Lung (tissue), 17 donors: ENCODE measurements at places on chromosomes 12 and 14. TPM values are rescaled to one million over a fixed set of nuclear protein-coding genes. Genes with fewer than 3 reads are reported as not detected.
A peak's percentile ranks its signal among the peaks of the same experiment; 100 is the strongest.

- DNase-seq = no peak
Observed at GRCh38 chr14:101020834-101021370, 117.4 kb upstream of the RTL1 start.

GRCh38 chr12:132812631-132813305, 15.9 kb downstream of the GOLGA3 start:
- no peak for DNase-seq

DNA sequence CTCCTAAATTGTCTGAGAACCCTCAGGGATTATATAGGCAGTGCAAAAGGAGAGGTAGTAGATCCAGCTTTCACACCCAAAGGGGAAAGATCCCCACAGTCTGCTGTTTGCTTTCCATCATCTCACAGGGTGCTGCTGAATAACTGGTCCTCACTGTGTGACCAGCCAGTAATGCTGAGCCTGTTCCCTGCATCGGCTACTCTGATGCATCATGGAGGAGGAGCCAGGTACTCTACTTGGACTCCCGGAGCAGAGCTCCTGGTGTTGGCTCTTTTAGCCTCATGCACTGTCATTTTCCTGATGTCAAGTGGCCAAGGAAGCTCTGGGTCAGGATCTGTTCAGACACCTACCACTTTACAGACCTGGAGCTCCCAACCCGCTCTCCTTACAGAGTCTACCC, 127.4 kb upstream of the ATF1 start:
- DNase-seq = no peak

DNA sequence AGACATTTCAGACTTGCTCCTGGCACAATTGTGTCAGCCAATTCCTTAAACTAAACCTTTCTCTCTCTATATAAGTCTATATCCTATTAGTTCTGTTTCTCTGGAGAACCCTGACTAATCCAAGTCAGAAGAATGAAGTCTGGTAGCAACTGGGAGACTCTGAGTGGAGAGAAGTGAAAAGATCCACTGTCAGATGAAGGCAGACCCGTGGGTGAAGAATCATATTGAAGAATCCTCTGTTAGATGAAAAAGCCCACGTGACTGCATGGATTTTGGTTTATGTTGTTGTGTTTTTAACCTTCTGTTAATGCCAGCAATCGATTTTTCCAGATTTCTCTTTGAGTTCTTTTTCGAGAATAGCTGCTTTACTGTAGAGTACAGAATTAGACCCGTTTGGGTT, 29.5 kb upstream of the APOLD1 start:
- no peak for DNase-seq

DNA sequence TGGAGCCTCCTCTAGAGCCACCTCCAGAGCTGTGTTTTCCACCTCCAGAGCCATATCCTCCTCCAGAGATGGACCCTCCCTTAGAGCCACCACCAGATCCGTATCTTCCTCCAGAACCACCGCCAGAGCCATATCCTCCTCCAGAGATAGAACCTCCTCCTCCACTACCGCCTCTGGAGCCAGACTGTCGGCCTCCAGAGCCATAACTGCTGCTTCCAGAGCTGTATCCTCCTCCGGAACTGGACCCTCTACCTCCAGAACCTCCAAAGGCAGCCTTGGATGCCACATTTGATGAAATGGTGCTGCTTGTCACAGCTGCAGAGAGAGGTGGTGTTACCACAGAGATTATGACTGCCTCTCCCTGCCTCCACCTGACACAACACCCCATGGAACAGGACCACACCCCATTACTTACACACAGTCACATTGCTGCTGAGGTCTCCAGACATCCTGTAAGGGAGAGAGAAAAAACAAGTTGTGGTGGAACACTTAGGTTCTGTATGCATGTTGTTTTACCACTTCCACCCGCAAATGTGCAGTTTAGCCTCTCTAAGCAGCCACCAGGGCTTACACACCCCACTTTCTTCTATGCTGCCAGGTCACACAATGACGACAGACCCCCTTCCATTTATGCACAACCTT, 6.8 kb downstream of the KRT2 start:
- no peak for DNase-seq

OVCH1 gene
- 1.6 TPM for total RNA-seq

KRT79 gene
- total RNA-seq = not detected

DNA sequence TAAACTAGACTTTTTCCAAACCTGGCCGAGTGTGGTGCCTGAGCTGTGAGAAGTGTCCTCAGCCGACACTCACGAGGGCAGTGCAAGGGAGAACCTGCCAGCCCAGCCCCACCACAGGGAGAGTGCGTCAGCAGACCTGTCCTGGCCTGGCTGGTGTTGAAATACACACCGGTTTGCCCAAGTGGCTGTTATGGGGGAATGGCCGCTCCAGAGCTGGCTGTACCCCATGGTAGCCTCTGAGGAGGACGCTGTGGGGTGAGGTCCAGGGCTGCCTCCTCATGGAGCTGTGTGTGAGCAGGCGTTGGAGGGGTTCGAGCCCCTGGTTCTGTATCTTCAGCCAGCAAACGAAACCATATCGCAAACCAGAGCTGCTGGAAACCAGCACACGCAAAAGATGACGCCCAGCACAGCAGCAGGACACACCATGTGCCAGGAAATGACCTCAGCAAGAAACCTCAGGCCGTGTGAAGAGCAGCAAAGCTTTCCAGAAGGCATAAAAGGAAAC, 9.4 kb downstream of the ANKRD9 start:
- no peak for DNase-seq

MUCL1 gene
- not detected for total RNA-seq

LPAR5 gene
- total RNA-seq = 2.8 TPM

ETFBKMT gene
- total RNA-seq = 3.8 TPM

GRCh38 chr12:16300122-16300521, 22.6 kb upstream of the SLC15A5 start:
- no peak for DNase-seq

GRCh38 chr12:131950182-131950913, 606 bp downstream of the EP400 start:
- peak; percentile 18 for DNase-seq

- peak; percentile 74 for DNase-seq
Observed at GRCh38 chr14:96189281-96189711, 15.3 kb upstream of the BDKRB2 start.

SLCO1B1 gene
- not detected for total RNA-seq

GRCh38 chr12:25501549-25501948, 51.5 kb downstream of the LMNTD1 start:
- DNase-seq = no peak

HCAR2 gene
- 7.1 TPM for total RNA-seq

- DNase-seq = peak; percentile 57
Observed at GRCh38 chr12:10235761-10236631, 23.3 kb downstream of the GABARAPL1 start.

GRCh38 chr14:90421001-90421631, 24.3 kb downstream of the CALM1 start:
- DNase-seq = no peak

GRCh38 chr12:28582672-28583376, 392.6 kb downstream of the CCDC91 start:
- no peak for DNase-seq

TAS2R9 gene
- not detected for total RNA-seq

DNA sequence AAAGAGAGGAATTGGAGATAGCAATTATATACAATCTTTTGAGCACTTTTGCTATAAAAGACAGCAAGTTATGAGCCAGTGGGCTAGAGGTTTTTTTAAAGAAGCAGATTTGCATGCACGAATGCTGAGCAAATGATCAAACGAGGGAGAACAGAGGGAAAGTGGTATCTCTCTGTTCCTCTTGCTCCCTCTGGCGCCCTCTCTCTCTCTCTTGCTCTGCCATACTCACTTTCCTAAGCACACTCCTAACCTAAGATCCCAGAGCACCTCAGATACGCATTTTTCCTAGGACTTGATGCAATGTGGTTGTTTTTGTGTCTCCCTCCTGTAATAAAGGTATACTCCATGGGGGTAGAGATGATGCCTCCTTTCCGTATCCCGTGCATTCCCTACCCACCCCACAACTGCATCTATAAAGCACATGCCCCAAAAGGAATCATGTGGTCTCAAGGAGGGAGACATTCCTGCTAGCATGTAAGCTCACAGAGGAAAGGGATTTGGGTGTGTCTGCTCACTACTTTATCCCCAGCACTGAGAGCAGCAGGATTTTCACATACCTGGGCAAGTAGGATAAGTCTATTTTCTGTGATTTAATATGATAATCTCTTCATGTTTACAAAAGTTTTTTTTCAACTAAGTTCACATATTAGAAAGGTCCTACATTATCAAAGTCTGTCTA, 270.2 kb downstream of the SSPN start:
- no peak for DNase-seq

- DNase-seq = no peak
Observed at GRCh38 chr12:14187002-14187401, 178.5 kb upstream of the ATF7IP start.

HAL gene
- 2.3 TPM for total RNA-seq

TULP3 gene
- total RNA-seq = 30.7 TPM

- DNase-seq = no peak
Observed at GRCh38 chr12:41981013-41981412, 163.7 kb downstream of the GXYLT1 start.

- peak; percentile 14 for DNase-seq
Observed at GRCh38 chr14:47040550-47040949, 389.0 kb upstream of the RPL10L start.

GRCh38 chr12:107554941-107555340, 130.7 kb upstream of the PWP1 start:
- no peak for DNase-seq

DNA sequence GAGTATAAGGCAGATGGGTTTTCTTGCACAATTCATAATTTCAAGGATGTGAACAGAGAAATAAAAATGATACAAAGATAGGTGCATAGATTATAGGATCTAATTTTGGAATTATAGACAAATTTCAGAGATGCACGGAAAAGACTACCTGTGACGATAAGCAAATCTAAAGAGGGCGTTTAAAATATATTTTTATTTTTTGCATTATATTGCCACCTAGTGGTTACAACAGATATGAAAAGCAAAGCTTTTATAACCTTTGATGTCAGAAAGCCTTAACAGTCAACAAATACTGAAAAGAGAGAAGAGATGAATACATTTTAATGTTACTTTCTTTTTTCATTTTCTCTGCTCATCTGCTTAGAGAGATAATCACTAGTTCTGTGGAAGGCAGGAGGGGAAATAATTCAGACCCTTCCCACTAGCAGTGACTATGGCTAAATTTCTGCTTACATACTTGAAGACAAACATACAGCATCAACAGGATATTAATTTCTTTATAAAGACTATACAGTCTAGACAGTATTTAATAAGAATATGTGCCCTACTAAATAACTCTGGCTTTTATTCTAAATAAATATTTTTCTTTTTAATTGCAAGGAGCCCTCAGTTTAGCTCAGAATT, 46.3 kb downstream of the NTS start:
- DNase-seq = peak; percentile 50

DNA sequence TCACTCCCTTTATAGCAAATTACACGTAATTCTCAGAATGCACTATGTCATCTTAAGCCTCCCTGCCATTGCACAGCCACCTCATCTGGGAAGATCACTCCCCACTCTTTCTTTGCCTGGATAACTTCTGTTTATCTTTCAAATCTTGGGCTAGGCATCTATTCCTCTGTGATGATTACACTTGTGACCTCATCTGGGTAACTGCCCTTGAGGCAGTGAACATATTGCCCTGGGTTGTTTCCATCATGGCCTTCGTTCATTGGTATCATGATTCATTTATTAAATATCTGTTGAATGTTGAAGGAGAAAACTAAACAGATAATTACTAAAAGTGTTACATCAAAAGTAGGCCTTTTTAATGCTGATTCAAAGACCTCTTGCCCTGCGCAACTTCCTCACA, 26.2 kb upstream of the PDE3A start:
- DNase-seq = no peak

DNA sequence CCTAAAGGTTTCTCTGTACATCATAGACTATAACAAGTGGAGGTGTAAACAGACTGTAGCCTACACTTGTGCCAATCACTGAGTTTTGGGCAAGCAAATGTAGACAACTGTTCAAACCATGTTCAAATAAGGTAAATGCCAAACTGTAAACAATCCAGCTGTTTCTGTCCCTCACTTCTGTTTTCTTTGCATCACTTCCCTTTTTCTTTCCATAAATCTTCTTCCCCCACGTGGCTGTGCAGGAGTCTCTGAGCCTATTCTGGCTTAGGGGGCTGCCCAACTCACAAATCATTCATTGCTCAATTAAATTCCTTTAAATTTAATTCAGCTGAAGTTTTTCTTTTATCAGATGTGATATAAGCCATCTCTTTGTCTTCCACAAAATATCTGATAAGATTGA, 65.1 kb upstream of the CPM start:
- no peak for DNase-seq

DNA sequence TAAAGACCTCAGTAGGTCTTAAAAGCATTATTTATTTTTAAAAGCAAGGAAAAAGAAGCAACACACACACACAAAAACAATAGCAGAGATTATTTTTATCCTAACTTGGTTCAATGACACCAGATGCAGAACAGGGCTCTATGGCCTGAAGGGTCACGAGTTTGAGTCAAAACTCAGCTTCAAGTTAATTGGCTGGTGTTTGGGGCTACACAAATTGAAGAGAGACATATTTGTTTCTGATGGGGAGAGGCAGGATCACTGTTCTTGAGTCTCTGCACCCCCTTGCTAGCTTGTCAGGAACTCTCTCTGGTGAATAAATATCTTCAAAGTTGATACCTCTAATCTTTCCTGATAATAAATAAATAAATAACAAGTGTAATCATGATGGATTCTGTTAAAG, 466.1 kb downstream of the PRKD1 start:
- no peak for DNase-seq

ING4 gene
- 74.3 TPM for total RNA-seq

GRCh38 chr14:91264151-91265150, 19.9 kb upstream of the GPR68 start:
- DNase-seq = peak; percentile 20

DNA sequence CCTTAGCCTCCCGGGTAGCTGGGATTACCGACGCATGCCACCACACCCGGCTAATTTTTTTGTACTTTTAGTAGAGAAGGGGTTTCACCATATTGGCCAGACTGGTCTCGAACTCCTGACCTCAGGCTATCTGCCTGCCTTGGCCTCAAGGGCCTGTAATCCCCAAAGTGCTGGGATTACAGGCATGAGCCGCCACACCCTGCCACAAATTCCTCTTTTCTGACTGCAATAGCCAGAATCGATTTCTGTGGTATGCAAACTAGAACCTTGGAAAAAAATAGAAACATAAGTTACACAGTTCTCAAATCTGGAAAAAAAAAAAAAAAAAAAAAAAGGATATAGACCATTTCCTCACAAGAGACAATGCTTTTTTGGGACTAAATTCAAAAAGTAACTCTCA, 184.6 kb upstream of the EGLN3 start:
- DNase-seq = no peak

DNA sequence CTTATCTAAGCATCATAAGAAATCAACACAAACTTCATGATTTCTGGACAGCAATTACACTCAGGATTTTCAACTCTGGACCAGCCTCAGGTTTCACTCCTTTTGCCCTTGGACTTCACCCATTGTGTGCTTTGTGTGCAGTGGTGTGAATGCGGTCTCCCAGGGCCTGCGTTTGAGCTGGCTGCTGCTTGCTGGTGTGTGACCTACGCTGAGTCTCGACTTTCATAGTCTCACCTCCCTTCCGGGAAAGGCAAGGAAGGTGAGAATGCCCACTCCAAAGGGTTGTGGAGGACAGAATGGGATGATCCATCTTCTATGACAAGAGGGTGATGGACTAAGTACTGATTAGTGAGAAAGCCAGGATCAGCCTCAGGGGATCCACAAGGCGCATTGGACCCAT, 228.8 kb downstream of the C12orf75 start:
- no peak for DNase-seq

TAS2R42 gene
- total RNA-seq = not detected
